Colonic mucosa (tissue), 4 donors: ENCODE measurements at places on chromosomes 16 and 17. TPM values are rescaled to one million over a fixed set of nuclear protein-coding genes. Genes with fewer than 3 reads are reported as not detected.

The ARHGAP23 gene
- total RNA-seq: 14.1 TPM

The ZPBP2 gene
- not detected for total RNA-seq

The P2RX5 gene
- total RNA-seq: 1.5 TPM

The ALOX12B gene
- 0.48 TPM for total RNA-seq

The KRTAP4-9 gene
- total RNA-seq: not detected

The CFAP119 gene
- 8.6 TPM for total RNA-seq

The CETP gene
- not detected for total RNA-seq

The PITPNM3 gene
- total RNA-seq: 11.3 TPM

The CDRT15 gene
- total RNA-seq: not detected

The KCNJ2 gene
- total RNA-seq: 7.4 TPM

The CX3CL1 gene
- total RNA-seq: 4.6 TPM

The DNAI2 gene
- total RNA-seq: not detected

The LRRC36 gene
- total RNA-seq: 1.1 TPM

The CCL3 gene
- 2.1 TPM for total RNA-seq

The PPY gene
- not detected for total RNA-seq

The KRTAP4-6 gene
- not detected for total RNA-seq

The TBC1D16 gene
- total RNA-seq: 19.8 TPM

The CSH2 gene
- not detected for total RNA-seq

The HSD17B2 gene
- total RNA-seq: 69.2 TPM

The RAB26 gene
- total RNA-seq: 24.5 TPM

The TMEM114 gene
- total RNA-seq: not detected

The SLC16A11 gene
- total RNA-seq: 0.40 TPM

The UNC45B gene
- total RNA-seq: not detected

The SLC5A11 gene
- total RNA-seq: 2.6 TPM

The ABCA9 gene
- 0.54 TPM for total RNA-seq

The CLDN9 gene
- total RNA-seq: 0.67 TPM

The HOXB8 gene
- total RNA-seq: 4.2 TPM

The SHISA6 gene
- 0.59 TPM for total RNA-seq

The FSCN2 gene
- 2.2 TPM for total RNA-seq

The NGFR gene
- 2.7 TPM for total RNA-seq

The CIBAR2 gene
- 0.32 TPM for total RNA-seq

The TMEM235 gene
- total RNA-seq: not detected

The MT1F gene
- total RNA-seq: 35.5 TPM

The MFAP4 gene
- total RNA-seq: 56.0 TPM
